Cardiac fibroblast (primary cell): ENCODE measurements at places on chromosomes 11 and 22.

DNA sequence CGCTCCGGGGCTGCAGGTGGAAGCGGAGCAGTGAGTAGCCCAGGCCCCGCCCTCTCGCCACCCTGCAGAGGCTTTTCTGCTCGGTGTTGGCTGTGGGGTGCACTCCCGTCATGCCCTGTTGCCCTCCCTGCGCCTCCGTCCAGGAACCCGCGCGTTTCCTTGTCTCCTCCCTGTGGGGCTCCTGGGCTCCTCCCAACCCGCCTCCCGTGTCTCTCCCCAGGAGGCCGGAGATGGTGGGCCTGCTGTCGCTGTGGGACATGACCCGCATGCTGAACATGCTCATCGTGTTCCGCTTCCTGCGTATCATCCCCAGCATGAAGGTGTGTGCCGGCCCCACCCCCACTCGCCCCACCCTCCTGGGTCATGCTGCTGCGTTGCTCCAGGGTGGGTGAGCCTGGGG lies 32.4 kb downstream of the TPCN2 start:
- no peak for DNase-seq

DNA sequence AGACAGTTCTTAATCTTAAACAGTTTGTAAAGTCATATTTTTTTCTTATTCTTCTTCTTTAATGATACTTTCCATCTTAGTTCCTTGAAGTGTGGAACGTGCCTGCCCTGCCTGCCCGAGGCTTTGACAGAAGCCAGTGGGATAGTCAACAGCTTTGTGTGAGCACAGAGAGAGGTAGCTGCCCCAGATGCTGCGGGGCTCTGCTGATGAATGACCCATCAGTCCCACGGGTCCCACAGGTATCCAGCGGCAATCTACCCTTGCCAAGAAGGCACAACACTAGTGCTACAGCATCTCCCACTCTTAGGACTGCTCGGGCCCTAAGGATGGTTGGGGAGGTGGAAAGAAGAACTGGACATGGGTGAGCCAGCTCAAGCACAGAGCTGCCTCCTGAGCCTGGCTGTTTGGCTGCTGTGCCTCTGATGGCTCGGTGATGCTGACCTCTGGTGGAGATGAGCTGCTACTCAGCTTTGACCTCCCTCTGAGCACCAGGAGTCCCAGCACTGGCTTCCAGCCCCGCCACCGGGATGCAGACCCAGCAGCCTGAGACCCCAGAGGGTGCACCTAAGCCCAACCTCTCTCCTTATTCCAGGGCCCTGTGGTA lies 11.8 kb upstream of the APLNR start:
- peak; percentile 80 for DNase-seq

DNA sequence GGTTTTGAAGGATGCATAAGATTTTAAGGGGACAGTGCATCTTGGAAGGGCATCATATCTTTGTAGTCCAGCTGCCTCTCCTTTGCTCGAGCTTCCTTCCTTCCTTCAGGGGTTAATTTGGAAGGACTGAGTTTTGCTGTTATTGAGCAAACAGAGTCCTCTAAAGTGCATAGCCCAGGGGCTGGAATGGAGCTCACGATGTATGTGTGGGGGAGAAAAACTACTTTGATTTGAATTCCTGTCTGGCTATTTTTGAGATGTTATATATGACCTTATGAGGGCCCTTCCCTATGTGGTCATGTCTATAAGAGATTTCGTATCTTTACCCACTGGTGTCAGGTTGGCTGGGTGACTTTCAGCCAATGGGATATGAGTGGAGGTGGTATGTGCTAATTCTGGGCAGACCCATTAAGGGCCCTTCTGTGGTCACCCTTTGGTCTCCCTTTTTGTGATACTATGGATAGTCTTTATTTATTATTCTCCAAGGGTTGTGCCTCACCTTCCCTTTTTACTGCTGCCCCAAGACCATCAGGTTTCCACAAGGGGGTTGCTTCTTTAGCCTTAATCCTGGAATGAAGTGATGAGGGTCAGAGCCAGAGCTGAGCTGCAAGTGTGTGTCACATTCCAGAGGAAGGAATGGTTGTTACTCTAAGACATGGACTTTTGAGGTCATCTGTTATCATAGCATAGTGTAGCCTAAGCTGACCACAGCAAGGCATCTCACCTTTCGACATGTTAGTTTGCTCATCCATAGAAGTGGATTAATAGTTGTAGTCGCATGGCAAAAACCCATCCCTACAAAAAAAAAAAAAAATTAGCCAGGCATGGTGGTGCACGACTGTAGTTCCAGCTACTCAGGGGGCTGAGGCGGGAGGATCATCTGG lies 54.6 kb downstream of the LRRC74B start:
- DNase-seq = no peak

DNA sequence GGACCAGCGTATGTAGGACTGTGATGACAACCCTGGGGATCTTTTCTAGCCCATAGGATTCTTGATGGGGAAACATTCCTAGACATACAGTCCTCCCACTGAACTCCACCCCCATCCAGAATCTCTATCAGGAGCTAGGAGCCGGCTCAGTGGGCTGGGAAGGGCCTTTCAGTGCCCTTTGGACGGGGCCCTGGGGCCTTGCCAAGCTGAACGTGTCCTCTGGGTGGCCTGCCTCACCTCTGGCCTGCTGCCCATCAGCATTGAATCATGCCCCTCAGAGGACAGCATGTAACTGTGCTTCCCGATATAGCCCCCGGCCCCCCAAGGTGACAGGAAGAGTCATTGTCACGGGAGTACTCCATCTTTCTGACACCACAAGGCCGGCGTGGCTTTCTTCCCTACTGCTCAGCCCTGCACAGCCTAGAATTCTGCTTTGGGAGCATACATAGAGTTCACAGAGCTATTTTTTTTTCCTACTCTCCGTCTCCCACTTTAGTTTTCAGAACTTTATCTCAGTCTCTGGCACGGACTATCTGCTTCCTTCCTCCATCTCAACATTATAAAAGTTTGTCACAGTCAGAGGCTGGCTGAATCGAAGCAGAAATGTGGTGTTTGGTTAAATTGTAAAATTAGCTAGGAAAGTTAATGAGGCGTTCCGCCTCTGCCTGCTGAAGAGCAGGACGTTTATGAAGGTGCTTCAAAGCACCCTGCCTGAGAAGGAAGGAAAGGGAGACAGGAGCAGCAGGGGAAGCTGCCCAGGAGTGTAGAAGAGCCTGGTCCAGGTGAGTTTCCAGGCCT lies 111.9 kb downstream of the ZBTB16 start:
- DNase-seq = peak; percentile 76
